Urothelium cell line (cell line): ENCODE measurements at places on chromosomes 2 and 18.

- DNase-seq = peak; percentile 75
Observed at GRCh38 chr2:128260239-128261138, 58.2 kb downstream of the HS6ST1 start.

DNA sequence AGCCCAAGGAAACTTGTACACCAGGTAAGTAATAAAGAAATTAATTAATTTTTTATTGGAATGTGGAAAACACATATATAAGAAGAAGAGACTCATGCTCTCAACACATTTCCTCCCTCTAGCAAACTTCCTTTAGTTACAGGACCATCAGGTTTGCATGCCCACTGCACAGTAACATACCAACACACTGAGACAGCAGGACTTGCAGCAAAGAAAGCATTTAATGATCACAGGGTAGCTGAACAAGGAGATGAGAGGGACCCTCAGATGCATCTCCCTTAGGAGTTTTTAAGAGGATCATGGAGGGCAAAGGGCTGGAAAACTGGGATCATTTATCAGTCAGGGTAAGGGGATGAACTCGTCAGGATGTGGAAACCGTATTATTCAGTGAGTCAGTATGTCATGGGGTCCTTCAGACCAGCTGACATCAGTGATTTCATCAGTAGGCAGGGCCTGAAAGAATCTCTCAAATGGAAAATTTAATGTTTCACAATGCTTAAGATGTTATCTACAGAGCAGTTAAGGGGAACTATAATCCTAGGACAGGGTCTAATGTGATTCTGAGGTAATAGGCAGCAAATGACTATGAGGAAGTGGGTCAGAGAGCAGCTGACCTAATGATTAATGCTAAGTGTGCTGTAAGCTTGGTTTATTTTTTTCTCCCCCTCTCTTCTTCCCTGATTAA is 193.8 kb upstream of the RND3 start:
- peak; percentile 18 for DNase-seq

DNA sequence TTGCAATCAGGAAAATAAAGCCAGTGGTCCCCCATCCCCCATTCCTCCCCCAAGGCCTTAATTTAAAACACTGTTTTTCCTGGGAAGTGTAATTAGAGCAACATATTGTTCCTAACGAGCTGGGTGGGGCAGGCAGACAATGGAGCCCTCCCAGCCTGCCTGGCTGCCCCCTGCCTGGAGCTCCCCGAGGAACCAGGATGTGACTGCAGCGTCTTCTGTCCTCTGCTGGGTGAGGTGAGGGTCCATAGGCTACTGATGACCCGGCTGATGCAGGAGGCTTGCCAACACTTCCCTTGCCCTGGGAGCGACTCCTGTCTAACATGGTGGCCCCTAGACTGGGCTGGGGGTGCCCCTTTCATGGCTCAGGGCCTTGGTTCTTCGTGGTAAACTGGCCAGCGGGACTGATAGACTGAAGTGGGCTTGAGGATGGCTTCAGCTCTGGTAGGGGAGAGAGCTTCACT is 152.4 kb downstream of the DYSF start:
- no peak for DNase-seq

DNA sequence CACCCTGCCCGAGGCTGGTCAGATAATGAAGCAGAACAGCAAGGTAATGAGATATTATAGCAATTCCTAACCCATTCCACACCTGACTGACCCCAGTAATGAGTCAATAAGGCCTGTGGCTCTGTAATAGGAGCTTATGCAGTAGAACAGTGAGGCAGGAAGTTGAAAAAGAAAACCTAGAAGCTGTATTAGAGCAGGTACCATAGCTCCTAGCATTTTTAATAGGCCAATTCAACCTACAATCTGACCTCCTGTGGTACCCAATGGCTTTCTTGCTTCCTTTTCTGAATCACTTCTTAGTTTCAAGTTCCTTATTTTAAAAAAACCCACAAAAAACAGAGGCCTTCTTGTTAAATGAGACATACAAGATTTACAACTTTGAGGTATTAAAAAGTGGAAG is 43.6 kb upstream of the MAP2 start:
- no peak for DNase-seq

DNA sequence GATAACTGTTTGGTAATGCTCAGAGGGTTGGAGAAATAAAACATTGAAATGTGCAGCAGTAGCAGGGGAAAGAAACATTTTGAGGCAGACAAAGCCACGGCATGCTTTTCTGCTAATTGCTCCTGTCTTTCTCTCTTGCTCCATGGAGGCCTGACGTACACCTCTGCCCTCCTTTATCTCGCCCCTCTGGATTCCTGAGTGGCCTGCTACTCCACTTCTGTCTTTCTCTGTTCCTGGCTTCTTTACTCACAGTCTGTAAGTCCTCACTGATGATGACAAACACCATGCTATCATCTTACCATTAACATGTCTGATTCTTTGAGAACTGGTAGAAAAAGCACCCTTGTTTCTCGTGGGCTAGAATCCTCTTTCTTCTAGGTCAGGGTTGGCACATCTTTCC is 392.9 kb downstream of the MEIS1 start:
- DNase-seq = no peak

DNA sequence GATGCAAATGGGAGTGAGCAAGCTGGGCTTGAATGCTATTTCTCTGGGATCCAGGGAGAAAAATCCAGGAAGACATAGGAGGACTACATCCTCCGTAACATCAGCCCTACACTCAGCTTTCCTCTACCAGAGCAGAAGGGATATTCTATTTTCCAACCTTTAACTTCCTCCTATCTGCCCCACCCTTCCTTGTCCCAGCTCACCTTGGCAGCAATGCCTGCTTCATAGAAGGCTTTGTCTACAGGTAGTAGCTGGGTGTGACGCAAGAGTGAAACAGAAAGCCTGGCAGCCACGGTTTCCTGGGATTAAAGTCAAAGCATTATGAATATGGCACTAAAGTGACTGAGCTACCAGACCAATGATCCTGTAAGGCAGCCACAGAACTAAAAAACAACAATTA is 3.9 kb downstream of the KRTCAP3 start:
- no peak for DNase-seq

DNA sequence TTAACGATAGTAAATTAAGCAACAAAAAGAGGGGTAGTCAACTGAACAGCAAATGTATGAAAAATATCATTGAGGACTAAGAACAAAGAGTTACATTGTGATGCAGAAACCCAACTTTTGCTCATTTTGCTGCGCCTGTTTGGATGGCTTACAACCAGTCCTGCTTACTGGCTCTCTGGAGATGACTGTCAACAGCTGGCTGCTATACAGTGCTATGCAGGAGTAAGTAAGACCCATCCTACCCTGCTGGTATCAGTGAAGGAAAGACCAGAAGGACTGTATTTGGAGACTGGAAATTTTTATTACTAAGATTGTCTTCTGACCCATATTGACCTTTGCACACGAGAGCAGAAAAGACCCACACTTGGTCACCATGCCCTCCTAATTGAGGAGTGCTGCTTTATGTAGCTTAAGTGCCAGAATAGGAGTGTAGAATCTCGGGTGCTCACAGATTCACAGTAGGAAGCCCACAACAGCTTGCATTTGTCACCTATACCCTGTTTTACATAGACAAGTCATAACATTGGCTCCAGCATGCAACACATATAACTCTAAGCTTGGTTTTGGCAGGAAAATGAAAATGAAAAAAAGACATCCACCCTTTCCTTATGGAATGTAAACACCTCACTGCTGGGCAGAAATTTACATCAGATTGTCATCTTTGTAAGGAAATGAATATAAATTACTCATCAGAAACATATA is 1915.0 kb upstream of the CELF4 start:
- DNase-seq = no peak

DNA sequence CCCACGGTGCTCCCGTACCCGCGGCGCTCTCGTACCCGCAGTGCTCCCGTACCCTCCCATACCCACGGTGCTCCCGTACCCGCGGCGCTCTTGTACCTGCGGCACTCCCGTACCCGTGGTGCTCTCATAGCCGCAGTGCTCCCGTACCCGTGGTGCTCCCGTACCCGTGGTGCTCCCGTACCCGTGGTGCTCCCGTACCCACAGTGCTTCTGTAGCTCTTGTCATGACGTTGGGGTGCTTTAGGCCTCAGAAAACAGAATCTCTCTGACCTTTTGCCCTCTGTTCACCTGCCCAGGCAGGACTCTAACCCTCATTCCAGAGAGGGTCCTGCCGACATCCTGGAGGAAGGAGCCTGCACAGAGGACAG is 35.3 kb downstream of the SLC66A2 start:
- DNase-seq = no peak

DNA sequence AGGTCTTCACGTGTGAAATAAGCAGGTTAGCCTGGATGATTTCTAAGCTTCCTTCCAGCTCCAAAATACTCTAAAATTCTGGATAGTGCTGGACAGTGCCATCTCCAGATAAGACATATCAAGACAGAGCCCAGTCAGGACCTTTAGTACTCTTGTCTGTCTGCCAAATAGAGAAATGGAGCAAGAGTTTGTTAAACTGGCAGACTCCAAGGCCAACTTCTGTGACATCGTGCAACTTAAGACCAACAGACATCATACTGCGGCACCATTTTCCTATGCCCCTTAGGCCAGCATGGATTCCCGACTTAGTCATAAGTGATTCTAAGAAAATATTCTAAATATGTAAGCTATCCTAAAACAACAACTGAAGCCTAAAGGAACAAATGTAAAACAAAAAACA is 118.6 kb downstream of the RBMS1 start:
- DNase-seq = no peak

- DNase-seq = peak; percentile 14
Observed at GRCh38 chr18:52903857-52904256, 563.9 kb downstream of the DCC start.

- no peak for DNase-seq
Observed at GRCh38 chr18:79487183-79487800, 91.6 kb downstream of the NFATC1 start.

DNA sequence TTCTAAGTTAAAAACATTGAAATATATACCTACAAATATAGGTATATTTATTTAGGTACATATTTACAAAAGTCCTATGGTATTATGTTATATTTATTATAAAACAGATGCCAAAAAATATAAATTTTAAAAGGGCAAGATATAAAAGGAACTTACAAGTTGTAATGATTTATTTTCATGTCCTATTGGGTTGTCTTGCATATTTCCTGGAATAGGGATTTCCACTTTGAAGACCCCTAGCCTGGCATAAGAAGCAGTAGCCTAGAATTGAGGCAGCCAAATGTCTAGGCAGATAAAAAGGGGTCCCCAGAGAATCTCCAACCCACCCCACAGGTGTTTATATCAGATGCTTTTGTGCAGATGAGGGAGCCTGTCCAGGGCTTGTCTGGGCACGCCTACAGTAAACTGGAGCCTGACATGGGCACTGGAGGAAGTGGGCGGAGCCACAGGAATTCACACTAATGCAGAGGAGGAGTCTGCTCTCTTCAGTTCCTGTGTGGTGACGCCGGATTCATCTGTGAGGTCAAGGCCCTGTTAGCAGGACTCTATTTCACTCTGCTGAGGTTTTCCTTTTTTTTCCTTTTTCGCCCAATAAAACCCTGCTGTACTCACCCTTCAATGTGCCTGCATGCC is 1088.9 kb upstream of the PIK3C3 start:
- no peak for DNase-seq

DNA sequence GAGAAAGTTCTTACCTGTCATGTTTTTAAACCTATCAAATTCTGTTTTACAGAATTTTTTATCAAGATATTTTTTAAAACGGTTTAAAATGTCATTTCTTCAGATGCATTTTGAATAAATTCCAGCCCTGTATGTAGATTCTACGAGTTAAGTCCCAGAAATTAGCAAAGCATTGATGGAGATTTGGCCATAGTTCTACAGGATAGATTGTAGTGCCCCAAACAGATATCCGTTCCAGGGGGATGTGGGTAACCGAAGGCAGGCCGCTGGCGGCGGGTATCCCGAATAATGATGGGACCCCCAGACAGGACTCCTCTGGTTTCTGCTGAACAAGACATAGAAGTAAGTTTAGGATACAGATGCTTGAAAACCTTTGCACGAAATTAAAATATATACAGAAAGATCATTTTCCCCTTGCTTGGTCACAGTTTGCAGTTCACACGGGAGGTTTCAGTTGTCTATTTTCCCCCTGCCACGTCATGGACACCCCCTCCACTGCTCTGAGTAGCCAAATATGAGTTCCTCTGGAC is 755 bp downstream of the NOL4 start:
- DNase-seq = no peak

DNA sequence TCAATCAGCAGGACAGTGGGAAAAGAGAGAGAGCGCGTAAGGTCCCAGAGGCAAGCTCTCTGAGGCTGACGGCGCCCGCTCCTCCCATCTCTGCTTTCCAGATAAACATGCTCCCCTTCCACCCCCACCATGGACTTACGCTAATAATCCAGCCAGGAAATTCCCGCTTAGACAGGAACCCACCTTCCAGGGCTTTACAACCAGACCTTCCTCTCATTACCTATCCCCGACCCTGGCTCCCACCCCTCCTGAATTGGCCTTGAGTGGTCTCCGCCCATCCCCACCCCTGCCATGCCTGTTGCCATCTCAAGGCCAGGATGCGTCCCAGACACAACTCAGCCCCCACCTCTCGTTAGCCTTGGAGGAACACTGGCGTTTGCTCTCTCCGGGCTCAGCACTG is 131.1 kb downstream of the SMAD2 start:
- no peak for DNase-seq

DNA sequence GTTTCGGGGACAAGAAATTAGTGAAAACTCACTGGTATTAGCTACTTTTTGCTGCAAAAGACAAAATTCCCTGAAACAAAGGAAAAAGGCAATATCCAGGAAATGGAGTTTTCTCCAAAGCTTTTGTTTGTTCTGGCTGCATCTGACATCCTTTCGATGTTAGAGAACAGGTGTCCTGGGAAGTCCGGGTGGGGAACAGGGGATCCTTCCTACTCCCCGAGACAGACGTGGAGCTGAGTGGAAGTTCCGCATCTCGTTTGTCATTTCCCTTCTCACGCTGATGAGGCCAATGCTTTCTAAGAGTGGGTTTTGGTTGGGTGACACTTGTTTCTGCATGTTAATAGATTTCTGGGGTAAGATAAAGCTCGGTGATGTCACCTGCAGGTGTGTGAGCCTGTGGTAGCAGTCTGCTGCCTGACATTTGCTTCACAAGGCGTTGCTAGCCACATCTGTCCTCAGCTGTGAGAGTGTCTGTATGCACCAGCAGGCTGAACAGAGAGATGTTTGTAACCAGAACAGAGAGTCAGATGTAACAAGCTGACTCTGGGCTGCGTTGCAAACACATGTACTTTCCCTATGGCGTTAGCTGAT is 125.9 kb downstream of the ACOXL start:
- no peak for DNase-seq

DNA sequence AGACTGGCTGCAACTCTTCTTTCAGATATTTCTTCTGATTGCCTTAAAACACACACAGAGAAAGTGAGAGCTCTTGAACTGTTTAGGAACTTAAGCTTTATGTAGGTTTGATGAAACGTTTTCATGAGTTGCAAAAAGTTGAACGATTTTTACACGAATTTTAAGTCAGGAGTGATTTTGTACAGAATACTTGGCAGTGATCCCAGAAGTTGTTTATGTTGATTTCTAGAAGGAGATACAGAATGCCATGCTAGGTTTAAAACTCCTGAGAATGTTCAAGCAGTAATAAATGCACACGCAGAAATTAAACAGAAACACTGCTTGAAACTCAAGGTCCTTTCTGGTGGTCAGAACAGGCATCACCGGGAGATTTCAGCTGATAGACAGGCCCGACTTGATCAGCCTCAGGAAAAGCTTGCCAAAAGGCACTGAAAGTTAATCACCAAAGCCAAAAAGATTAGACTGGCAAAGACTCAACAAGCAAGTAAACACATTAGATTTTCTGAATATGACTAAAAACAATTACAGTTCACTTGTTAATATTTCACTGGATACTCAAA is 123.1 kb downstream of the SOCS6 start:
- DNase-seq = no peak

- DNase-seq = peak; percentile 90
Observed at GRCh38 chr18:78542204-78542603, 437.4 kb upstream of the SALL3 start.
